ENCODE measurements at places on chromosomes 6 and 20.

DNA sequence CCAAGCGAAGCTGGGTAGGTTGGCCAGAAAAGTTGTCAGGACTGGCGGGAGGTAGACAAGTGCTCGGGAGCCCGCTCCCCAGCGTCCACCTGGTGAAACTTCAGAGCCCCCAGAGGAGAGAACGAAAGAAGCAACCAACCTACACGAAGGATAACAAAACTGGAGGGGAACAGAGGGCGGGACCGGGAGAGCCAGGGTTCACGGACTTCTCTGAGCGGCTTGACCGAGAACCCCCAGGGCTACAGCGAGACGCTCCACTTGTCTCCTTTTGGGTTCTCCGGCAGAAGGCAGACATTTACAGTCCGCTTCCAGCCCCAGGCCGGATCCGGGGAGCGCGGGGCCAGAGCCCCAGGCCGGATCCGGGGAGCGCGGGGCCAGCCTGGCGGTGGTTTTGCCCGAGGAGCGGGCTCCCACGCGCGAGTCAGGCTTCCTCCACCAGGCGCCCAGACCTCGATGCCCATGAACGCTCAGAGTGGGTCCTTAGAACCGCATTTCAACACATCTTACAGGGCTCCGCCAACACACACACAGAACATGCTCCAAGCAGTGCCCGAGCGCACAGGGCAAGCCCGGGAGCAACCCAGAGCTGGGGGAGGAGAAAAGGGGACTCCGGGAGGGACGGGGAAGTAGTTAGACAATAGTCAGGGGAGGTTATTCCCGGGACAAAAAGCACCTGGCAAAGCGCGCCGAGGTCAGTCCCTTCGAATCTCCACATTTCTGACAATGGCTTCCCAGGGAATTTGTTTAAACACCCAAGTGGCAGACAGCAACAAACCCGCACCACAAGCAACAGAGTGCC lies 1.1 kb downstream of the PTPRK start:
- peak; percentile 49 for DNase-seq

GRCh38 chr6:33211666-33212422 lies 3.5 kb downstream of the RING1 start:
- no peak for DNase-seq

DNA sequence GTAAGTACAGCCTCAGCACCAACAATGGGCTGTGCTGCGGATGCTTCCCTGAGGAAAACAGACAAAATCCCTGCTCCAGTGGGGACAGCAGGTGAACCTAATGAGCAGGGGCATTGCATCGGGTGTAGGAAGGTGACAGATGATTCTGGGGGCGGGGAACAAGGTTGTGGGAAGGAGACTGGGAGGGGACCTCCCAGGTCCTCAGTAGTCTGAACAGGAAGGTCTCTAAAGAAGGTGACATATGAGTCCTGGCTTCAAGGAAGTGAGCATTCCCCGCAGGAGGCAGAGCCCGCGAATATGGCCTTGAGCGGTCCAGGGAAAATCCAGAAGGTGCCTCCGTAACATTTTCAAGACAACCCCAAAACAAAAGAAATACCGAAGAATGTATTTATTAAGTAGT lies 19.4 kb downstream of the ULBP1 start:
- no peak for DNase-seq

DNA sequence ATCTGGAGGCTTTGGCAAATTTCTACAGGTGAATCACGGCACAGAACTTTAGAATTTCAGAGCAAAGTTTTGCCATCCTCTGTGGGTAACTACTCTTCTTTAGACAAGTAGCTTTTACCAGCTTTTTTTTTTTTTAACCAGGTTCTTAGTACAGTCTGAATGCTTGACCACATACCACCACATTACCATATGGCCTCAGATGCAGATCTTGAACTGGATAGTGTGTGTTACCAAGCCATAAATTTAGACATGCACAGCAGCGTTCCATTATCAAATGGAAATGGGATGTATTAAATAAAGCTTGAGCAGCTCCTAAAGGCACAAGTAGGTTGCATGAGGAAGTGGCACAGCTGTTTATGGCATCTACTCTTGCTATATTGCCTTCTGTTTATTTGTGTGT lies 38.3 kb upstream of the PRSS16 start:
- no peak for DNase-seq
